HEK293T (cell line): ENCODE measurements at places on chromosomes 2 and 18.

- DNase-seq: no peak
Measured at GRCh38 chr18:76530846-76531245, 35.8 kb upstream of the ZNF516 start.

- no peak for DNase-seq
Measured at GRCh38 chr2:120342446-120342845, 3.5 kb upstream of the INHBB start.

DNA sequence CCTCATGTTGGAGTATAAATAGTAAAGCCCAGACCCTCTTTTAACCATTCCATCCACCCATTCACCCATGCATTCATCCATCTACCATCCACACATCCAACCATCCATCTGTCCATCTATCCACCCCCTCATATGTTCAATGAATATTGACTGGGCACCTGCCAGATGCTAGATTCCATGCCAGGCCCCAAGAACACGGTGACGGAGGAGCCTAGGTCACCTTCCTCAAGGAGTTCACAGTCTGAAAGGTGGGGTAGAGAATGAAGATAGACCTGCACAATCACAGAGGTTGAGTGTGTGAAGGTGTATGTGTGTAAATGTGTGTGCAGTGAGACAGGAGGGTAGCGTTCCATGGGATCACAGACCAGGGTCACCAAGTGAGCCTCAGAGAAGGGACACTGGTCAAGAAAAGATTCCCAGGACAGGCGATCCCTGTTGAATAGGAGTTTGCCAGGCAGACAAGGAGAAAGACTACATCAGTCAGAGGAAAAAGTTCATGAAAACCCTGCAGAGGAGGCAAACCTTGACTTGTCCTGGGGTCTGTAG is 287.2 kb downstream of the CYP26B1 start:
- no peak for DNase-seq

DNA sequence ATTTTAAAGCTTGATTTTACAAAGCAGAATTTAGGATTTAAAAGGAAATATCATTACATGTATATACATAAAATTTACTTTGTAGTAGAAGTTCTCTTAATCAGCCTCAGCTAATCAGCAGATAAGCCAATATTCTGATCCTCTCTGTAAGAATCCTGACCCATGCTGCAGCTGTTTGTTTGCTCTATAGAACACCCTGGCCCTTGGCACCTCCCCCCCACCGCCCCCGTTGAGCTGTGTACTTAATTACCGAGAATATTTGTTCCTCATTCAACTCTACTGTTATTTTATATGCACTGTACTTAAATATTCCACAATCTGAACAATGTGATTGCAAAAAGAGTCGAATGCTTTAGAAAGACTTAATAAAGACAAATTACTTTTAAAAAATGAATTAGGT is 98.0 kb downstream of the EVA1A start:
- no peak for DNase-seq

GRCh38 chr2:70124983-70125480 is 37.8 kb downstream of the PCBP1 start:
- DNase-seq: peak; percentile 51

DNA sequence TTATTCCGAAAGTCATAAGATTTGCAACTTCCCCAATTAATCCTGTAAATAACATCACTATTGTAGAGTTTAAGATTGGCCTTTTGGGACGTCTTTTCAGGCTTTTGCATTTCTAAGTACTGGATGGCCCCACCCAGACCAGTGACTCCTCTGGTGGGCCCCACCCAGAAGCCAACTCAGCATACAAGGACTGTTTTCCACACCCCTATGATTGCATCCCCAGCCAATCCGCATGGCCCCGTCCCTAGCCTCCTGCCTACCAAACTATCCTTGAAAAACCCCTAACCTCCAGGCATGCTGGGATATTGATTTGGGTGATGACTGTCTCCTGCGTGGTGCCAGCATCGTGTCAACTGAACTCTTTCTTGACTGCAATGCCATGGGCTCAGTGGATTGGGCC is 24.5 kb upstream of the TGIF1 start:
- no peak for DNase-seq

GRCh38 chr18:3663870-3664512 is 214.0 kb downstream of the TGIF1 start:
- no peak for DNase-seq

DNA sequence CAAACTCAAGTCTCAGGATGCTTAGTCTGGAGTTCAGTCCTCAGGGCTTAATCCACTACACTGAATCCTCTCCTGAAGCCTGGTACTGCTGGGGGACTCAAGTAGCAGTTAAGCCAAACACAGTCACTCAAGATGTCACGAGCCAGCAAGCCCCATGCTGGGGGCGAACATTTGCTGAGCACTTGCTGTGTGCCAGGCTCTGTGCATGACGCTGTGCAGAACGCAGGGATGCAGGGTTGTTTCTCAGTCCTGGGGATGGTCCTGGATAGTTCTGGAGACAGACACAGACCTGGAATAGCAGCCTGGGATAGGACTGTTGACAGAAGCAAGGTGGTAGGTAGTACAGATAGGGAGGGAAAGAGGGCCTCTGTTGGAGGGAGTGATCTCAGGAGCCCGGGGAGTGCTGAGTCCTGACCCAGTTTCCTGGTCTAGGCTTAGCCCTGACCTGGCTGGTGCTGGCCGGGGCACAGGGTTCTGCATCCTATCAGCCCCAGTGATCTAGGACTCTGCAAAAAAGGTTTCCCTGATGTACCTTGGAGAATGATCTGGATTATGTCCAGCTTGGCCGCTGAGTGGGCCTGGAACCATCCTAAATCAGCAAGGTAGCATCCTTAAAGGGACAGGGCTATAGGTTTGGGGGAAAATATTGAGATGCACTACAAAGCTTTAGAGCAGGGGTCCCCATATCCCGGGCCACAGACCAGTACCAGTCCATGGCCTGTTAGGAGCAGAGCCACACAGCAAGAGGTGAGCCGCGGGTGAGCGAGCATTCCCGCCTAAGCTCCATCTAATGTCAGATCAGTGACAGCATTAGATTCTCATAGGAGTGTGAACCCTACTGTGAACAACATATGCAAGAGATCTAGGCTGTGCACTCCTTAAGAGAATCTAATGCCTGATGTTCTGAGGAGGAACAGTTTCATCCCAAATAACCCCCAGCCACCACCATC is 54.7 kb upstream of the OTOF start:
- DNase-seq: no peak

GRCh38 chr18:59423259-59423658 is 64.2 kb upstream of the LMAN1 start:
- DNase-seq: no peak

DNA sequence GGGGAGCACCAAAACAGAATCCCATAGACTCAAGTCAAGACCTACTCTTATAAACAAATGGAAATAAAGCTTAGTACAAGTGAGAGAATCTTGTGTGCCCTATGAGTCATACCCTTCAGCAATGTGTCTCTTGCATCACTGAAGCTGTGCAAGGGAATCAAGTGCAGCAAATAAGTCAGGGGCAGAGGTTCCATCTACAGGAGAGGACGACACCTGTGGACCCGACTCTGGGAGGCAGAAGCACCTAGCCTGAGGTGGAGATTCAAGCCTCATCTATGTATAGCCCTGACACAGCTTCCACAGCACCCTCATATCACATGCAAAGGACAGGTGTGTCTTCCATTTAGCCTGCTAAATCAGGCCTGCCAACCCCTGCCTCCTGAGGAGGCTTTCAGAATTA is 298.2 kb downstream of the CNTNAP5 start:
- DNase-seq: no peak

DNA sequence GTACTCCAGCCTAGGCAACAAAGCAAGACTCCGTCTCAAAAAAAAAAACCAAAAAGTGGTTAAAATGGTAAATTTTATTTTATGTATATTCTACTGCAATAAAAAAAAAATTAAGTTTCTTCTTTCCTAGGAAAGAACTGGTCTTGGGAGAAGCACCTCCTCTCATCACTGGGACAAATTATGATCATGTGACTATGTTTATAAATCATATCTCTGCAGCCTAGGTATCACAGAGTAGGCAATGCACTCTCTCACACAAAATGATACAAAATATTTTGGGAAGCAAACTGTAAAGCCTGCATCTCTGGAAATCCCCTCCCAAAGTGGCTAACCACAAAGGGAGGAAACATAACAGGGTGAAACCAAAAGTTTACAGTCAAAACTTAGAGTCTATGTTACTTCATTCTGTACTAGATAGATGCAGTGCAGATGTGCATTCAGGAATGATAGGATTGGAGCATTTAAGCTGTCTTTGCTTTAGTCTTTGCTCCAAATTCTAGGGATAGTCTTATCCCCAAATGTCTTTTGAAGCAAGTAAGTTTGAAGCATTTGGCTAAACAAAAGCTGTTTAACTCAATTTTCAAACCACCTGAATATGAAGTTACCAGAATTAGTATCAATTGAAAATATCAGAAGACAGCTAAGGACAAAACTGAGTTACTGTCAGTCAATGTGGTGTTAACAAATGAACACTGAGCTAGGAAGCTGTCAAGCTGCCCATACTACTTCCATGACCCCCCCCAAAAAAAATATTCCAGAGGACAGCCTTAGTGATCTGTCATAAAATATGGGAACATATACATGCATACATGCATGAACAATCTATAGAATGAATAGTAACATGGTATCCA is 21.1 kb upstream of the MALT1 start:
- no peak for DNase-seq

DNA sequence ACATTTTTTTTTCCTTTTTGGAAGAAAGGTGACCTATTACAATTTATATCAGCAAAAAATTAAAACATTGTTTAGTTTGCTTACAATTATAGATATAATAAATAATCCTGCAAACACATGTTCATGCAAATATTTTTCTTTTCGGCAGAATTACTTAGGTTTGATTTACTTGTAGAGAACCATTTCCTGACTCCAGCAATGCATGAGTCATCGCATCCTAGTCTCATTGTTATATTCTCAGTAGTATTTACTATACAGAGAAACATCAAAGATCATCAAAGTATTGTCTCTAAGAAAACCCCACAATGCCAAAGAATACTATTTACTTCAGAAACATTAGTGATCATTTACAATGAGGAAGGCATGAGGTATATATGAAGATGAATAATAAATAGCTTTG is 40.4 kb upstream of the MTIF2 start:
- DNase-seq: no peak

DNA sequence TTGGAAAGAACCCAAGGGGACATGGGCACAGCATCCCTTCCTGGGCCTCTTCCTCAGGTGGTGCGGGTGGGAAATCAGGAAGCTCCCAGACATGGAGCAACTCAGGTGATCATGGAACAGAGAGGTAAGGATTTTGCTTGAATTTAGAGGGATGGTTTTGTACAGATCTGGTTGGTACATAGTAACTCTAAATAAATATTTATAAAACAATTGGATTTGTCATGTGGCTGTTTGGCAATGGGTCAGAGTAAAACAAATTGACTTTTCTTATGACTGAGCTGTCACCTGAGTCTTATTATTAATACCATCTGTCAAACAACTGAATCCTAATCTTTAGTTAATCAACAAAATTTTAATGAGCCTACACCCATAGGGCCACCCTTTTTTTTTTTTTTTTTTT is 19.4 kb upstream of the TMEM178A start:
- no peak for DNase-seq

- DNase-seq: no peak
Measured at GRCh38 chr2:200054681-200055468, 99.5 kb downstream of the MAIP1 start.

GRCh38 chr2:196165016-196165415 is 6.4 kb downstream of the STK17B start:
- DNase-seq: no peak

- no peak for DNase-seq
Measured at GRCh38 chr18:62336618-62337017, 11.5 kb downstream of the TNFRSF11A start.

DNA sequence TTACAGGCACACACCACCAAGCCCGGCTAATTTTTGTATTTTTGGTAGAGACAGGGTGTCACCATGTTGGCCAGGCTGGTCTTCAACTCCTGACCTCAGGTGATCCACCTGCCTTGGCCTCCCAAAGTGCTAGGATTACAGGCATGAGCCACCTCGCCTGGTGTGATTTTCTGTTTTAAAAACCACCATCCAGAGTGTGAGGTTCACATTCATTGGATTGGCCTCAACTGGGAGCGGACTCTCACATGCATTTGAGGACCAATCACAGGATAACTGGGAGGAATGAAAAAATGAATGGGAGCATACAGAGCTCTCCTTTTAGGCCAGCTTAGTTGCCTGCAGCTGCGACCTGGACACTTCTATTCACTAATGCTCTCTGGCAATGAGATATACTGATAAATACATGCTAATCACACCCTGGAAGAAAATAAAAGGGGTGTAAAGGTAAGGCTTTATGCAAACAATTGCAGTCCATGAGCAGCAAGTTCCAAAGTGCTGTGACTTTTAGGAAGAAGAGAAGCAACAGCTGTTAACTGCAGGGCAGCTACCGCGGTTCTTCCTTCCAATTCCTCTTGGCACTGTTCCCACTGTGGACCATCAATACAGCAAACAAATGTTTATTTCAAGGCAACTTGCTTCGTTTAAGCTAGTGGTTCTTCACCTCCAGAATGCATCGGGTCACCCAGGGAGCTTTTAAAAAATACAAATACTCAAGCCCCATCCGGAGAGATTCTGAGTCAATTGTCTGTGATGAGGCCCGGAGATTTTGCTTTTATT is 49.5 kb upstream of the FZD5 start:
- DNase-seq: no peak

GRCh38 chr2:65613968-65614555 is 181.7 kb upstream of the SPRED2 start:
- no peak for DNase-seq

DNA sequence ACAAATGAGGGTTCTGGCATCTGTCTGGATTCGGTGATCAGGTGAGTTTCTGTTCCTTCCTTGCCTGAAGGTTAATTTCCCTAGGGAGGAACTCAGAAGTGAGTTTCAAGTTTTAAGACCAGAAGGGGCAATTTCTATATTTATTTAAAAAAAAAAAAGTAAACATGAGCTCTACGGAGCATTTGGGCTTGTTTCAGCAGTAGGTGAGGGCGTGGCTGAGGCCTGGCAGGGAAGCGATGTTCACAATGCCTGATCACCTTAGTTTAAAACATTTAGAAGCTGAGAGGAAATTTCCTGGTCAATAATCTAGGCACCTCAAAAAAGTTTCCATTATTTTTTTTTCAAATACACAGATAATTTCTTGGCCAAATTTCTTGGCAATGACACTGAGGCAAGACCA is 629.1 kb downstream of the DPP10 start:
- no peak for DNase-seq

GRCh38 chr2:95220449-95220848 is 13.1 kb downstream of the ZNF892 start:
- no peak for DNase-seq
